ENCODE measurements at places on chromosomes 1 and 21.
A peak's percentile ranks its signal among the peaks of the same experiment; 100 is the strongest.

GRCh38 chr1:156933136-156933535 is 12.7 kb downstream of the LRRC71 start:
- no peak for DNase-seq

- DNase-seq = no peak
Observed at GRCh38 chr1:98330224-98330623, 331.3 kb upstream of the SNX7 start.

DNA sequence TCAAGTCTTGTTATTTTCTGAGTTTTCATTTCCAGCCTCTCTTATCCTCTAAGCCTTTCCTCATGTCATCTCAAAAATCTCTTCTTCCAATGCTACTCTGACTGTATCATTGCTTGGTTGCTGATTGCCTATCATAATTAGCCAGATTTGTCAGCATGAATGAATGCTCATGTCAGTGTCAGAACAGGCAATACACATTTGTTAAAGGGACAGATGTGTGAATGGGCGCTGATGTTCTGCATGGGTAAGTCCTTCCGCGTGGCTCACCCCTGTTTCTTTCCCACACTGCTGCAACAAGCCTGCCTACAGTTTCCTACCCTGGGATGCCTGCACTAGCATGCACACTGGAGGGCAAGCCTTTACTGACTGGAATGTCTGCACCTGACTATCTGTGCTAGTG is 100.6 kb downstream of the RHOU start:
- no peak for DNase-seq

DNA sequence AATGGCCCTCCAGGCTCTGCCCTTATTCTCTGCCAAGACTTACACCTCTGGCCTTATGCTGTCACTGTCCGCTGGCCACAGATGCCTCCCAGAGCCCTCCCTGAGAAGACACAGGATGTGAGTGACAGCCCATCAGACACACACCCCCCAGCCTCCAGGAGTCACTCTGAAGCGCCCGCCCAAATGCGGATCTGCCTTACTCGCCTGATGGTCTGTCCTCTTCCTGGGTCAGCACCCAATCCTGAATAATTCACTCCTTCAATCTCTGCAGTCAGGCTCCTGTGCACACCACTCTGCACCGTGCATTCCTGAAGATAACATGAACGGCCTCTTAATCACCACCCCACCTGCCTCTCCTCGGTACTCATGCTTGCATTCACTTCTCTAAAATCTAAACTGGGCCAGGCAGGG is 14.7 kb downstream of the CLSTN1 start:
- no peak for DNase-seq

DNA sequence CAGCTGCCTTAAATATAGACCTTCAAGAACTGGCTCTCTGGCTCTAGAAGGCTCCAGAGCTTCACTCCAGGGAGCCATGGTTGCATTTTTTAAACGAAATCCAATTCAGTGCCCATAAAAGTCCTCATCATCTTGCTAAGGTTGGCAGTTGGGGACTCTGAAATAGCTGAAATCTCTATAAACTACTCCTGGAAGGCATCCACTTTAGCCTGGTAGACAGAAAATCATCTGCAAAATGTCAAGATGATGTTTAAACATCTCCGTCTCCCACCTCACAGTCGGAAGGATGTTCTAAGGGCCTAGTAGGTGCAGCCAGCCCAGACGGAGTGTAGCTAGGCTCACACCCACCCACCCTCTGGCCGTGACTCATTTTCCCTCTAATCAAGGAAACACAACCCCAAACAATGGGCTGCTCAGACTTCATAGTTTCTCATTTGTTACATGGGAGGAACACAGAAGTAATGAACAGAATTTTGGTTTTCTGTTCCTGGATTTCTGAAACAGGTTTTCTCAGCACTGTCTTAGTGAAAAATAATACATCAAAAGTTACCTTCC is 235.4 kb upstream of the KAZN start:
- DNase-seq = no peak

GRCh38 chr1:217274927-217275654 is 355.8 kb downstream of the GPATCH2 start:
- peak; percentile 73 for DNase-seq

DNA sequence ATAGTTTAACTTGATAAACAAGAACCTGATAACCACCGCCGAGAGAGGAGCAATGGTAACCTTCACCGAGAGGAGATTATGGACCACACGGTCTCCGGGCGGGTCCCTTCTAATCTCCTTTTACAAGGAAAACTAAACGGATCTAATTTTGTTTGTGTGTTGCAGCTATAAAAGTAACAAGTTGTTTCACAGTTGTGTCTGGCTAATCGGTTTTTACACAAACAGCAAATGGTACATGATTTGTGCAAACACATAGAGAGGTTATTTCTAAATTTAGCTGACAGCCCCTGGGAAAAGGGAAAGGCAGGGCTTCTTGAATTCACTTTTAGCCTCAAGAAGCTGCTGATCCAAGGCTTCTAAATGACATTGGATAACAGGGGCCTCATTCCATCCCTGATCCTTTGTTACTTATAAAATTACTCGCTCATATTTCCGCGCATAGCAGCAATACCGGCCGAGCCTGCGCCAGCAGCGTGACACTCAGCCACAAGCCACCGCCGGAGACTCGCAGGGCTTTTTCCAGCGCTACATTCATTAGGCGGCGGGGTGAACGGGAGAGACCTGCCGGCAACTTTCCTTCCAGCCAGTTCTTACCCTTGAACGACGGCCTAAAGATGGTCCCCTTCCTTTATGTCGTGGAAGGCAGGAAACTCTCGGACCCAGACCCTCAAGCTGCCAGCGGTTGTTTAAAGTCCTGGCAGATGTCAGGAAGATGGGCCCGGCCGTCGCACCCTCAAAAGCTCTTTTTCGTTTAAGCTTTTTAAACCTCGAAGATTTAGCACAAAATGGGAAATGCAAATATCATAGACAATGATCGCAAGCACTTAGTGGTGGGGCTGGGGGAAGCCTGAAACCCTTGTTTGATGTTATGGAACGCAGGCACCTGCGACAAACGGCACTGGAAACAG is 4.4 kb downstream of the FOXD3 start:
- DNase-seq = no peak

GRCh38 chr1:205381305-205381704 is 24.6 kb upstream of the KLHDC8A start:
- no peak for DNase-seq

DNA sequence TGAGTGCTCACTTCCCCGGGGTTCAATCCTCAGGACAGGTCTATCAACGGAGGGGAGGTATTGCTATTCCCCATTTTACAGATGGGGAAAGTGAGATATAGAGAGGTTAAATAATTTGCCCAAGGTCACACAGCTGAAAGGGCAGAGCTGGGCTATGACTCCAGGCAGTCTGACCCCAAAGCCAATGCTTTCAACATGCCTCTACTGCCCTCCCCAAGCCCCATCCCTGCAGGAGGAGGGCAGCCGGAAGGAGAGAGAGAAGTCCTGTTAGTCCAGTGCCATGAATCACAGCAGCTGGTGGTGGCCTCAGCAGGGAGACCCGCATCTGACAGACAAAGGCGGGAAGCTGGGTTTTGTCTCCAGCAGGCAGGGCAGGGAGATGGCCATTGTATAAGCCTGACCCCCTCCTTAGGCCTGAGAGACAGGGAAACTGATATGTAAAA is 20.0 kb upstream of the CLIC4 start:
- no peak for DNase-seq

- DNase-seq = no peak
Observed at GRCh38 chr1:185533596-185533995, 200.6 kb upstream of the HMCN1 start.

DNA sequence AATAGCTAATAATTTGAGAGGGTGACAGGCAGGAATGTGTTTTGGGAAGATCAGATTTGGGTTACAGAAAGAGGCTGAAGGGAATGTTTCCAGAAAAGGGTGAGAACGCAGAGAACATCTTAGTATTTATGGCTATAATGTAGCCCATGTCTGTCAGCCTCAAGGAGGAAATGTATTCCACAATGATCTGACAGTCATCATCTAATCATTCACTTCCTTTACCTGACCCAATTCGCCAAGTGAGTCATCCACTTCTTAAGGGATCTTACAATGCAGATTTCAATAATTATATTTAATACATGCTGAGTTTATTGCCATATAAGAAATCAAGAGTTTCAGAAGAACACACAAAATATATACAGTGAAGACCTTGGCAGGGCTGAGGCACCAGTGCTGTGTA is 10.8 kb downstream of the TRIM45 start:
- DNase-seq = peak; percentile 63

- no peak for DNase-seq
Observed at GRCh38 chr1:115230281-115230680, 107.8 kb downstream of the NGF start.

- no peak for DNase-seq
Observed at GRCh38 chr1:87435484-87435883, 106.8 kb downstream of the LMO4 start.

- no peak for DNase-seq
Observed at GRCh38 chr1:40386359-40386723, 12.8 kb downstream of the SMAP2 start.

DNA sequence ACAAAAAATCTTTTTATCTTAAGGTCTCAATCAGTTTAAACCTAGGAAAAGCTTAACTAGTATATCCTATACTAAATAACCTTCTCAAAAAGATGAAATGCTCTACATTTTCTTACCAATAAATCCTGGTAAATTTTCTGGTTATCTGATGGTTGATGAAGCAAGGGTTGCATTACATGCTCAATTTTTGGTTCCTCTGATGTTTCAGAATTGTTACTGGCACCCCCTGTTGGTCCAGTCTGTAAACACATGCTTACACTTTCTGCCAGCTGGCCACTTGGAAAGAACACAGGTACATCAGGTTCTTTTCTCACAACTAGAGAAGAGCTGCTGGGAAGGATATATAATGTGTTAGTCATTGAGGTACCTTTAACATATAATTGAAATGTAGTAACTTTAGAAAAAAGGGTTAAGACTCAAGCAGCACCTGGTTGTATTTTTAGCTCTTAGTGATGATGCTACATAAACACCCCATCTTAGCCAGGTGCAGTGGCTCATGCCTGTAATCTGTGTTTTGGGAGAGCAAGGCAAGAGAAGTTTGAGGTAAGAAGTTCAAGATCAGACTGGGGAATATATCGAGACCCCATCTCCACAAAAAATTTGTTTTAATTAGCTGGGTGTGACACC is 30.9 kb upstream of the TAL1 start:
- no peak for DNase-seq

GRCh38 chr1:14598498-14599182 is at the start of gene KAZN:
Gene KAZN, plus strand, starts transcription at chr1:14598685.
- DNase-seq = no peak

- DNase-seq = no peak
Observed at GRCh38 chr1:186984959-186985358, 156.2 kb downstream of the PLA2G4A start.

DNA sequence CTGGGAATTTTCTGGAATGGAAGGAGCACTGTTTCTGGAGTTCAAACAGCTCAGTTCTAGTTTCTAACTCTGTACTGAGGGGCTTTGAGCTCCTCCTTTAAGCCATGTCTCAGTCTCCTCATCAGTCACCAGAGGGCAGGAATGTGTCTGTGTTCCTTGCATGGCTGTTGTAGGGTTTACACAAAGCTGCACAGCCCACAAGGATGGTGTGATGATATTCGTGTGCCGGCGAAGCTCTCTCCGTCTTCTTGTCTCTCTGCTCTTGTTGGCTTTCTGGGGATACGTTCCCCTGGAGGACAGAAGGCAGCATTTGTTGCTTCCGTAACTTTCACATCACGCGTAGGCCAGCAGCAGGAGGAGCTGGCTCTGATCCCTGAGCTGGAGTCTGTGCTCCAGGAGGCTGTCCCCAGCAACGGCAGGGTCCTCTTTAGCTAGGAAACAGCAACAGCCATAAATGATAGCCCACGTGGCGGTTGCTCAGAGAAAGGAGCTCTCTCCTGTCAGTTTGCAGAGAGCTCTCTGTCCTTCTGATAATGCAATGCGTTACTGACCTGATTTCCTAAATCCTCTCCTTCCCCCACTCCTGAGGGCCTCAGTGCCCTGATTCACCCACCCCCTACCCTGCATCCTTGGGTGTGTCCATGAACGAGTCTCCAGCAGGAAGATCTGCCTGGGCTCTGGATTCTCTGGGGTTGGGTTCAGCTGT is 189.2 kb upstream of the VAMP3 start:
- DNase-seq = no peak

DNA sequence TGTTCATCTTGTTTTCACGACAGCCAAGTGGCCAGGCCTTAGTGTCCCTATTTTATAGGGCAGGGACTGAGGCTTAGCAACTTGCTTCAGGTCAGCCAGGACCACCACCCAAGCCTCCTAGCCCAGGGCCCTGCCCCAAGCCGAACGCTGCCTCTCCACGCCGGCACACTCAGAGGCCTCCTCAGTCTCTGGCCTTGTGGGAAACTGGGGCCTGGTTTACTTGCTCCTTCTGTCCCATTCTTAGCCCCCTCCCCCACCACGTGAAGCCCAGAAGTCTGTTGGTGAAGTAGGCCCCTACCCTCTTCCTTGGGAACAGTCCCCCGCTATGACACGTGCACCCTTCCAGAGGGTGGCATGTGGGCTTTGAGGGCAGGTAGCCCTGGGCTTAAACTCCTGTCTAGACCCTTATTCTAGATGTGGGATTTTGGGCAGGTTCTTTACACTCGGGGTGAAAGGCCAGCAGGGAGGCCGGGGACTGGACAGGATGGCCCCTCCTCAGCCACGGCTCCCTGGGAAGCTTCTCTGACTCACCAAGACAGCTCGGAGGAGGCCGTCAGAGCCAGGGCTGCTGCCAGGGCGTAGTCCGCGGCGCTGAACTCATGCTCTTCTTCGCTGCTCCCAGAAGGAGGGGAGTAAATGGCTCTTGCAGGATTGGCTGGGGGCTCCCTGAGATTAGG is 4.3 kb downstream of the MYOM3 start:
- no peak for DNase-seq

- no peak for DNase-seq
Observed at GRCh38 chr1:173297798-173298391, 90.8 kb upstream of the TNFSF4 start.

- no peak for DNase-seq
Observed at GRCh38 chr21:25456672-25457071, 150.6 kb downstream of the MRPL39 start.
